Activated T-helper 1 cell treated with Interleukin-2 at 50 U/mL for 16 hours (primary cell): ENCODE measurements at places on chromosomes 6 and 20.

GRCh38 chr20:61692479-61692878, 373.2 kb downstream of the TAF4 start:
- DNase-seq = no peak

GRCh38 chr6:122063076-122063475, 336.4 kb upstream of the HSF2 start:
- DNase-seq = no peak

GRCh38 chr20:63096681-63097335, 90.0 kb upstream of the BHLHE23 start:
- DNase-seq = no peak

DNA sequence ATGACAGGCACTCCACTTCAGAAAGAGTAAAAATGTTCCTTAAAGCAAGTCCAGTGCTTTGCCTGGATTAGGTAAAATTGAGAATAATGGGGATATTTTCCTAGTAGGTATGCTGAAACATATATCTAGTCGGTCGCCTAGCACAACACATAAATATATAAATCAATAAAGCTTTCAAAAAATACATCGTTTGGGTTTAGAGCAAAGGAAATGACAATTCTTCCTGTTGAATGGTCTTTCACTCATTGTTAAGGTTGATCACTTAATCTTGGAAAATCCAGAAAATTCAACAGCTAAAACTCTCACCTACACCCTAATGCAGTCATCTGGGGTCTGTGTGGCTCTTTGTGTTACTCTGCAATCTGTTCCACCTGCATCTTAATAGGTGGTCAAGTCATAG, 13.9 kb downstream of the HAO1 start:
- no peak for DNase-seq

GRCh38 chr6:43499028-43499815, 10.9 kb downstream of the LRRC73 start:
- no peak for DNase-seq

GRCh38 chr6:72826037-72826436, 204.2 kb downstream of the KCNQ5 start:
- DNase-seq = no peak

GRCh38 chr20:62241506-62241905, 3.2 kb downstream of the OSBPL2 start:
- DNase-seq = no peak

GRCh38 chr20:43936104-43936770, 21.6 kb downstream of the TOX2 start:
- DNase-seq = no peak

- no peak for DNase-seq
Measured at GRCh38 chr6:93604951-93605350, 185.6 kb upstream of the EPHA7 start.

DNA sequence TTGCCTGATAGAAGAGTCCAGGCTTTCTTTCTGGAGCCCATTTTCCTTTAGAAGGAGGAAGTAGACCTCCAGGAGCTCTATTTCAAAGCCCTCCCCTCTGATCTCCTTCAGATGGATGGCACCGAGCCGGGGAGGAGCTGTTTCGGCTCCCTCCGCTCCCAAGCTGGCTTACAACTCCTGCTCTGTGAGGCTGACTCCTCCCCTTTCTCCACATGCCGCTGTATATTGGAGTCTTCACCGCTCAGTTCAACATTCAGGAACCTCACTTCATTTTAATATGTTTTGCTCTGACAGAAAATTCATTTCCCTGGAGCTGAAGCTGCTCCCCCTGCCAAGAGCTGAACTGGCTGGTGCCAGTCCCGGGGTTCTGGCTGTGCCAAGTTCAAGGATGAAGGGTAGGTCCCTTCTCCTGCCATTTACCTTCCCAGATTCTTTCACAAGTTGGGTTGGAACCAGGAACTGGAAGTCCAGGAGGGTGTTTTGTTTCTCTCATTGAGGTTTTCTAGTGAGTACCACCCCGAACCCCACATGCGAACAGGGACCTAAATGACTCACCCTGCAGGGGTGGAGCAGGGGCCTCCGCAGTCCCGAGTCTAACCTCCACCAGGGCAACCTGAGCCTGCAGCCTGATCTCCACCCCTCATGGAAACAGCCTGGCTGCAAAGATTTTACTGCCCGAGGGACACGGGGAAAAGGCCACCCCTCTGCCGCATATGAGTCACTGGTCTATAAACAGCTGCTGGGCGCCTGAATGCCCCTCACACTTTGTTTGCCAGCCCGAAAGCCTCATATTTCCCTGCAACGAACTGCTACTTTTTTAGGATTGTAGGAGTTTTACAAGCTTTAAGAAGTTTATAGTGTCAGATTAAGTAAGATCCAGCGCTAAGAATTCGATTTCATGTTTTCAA, 68.6 kb upstream of the FOXA2 start:
- DNase-seq = no peak

GRCh38 chr20:50048420-50049166, 64.4 kb downstream of the UBE2V1 start:
- DNase-seq = no peak

DNA sequence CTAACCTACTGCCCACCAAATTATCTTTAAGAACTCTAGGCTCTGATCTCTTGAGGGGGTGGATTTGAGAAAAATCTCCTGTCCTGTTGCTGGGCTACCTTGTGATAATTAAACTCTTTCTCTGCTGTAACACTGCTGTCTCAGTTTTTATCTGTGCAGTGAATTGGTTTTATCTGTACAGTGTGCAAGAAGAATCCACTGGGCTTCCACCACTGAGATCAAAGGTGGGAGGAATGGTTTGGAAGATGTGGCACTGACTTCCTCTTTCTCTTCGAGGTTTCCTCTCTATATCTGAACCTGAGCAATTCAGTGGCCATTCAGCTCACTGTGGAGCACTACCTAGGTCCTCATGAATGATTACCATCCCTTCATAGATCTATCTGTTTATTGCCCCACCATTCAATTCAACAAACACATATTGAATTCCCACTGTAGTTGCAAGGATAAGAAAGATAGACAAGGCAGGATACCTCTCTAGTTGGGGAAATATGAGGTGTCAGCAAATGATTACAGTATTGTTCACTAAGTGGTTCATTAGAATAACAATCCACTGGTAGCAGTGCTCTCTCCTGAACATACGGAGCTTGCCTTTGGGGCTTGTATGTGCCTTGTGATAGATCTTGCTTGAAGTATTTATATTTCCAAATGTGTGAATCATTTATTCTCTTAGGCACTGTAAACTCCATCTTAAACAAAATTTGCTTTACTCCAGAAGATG, 172.1 kb upstream of the ARG1 start:
- no peak for DNase-seq

DNA sequence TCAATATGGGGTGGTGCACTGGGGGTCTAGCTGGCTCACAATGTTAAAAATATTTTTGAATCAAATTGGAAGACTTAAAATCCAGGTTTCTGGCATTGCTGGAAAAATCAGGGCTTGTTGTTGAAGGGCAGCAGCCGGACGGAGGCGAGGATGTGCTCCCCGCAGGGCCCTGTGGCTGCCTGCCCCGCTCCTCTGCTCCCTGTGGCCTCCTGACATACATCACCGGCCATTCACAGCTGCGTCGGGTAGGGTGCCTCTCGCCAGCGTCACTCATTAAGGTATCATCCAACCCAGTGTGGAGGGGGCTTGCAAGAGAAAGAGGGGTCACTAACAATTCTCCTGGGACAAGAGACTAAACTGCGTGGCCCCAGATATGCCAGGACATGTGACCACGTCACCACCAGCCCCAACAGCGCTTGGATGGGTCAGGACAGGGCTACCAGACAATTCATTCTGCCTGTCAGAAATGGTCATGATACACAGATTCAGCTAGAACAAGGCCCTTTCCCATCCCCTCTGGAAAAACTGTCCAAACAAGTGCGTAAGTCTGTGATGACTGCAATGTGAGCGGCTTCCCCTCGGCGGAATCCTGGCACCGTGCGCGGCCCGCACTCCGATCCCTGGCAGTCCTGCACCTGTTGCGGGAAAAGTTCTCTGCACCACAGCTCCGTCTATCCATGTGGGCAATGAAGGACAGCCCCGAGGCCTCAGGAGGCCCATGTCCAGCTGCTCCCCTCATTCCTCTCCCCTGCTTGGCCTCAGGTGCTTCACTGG, 12.0 kb downstream of the GATA5 start:
- no peak for DNase-seq

DNA sequence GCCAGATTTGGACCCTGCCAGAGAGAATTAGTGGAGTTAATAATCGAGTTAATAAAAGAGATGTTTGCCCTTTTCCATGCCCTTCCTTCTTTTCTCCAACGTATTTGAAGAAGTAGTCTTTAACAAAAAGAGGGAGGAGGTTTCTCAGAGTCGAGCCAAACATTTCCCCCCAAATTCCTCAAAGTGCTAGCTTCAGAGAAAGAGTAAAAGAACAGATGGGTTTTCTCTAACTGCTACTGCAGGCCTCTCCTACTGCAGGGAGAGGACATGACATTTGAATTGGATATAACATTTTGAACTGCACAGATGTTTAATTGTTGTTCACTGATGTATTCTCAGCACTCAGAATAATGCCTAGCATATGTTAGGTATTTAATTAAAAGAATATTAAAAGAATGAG, 25.5 kb downstream of the RWDD2A start:
- no peak for DNase-seq

GRCh38 chr6:16825784-16826183, 64.5 kb upstream of the ATXN1 start:
- DNase-seq = no peak

- no peak for DNase-seq
Measured at GRCh38 chr20:10754824-10755223, 81.0 kb upstream of the JAG1 start.

DNA sequence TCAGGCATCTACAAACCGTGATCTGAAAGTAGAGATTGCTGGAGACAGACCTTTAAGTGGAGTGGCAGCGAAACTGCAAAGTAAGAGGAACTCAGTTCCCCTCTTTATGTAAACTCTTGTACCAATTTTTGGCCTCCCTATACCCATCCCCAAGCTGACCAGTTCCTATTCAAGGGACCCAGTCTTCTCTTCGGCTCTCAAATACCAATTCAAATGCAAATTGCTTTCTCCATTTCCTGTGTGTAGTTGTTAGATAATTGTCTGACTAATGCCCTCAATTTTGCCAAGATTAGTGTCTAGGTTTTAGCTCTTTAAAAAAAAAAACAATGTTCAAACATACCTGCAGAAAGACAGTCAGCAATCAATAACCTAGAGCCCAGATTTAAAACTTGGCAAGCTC, 150.9 kb downstream of the EYA4 start:
- DNase-seq = no peak

DNA sequence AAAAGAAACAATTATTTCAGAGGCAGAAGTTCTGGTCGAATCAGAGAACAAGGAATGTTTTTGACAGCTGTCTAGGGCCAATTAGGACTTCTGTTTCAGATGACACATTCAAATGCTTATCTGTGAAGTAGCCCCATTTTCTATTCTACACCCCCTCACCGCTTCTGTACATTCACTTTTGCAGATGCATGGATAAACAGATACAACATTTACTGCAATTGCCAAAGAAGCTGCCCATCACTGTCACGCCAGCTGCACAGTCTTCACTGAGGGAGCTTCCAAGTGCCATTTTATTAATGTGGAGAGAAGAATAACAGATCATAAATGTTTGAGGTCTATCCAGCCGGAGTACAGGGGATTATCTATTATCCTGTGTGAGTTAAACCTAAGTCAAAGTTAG, 426.8 kb upstream of the ARID1B start:
- no peak for DNase-seq

GRCh38 chr6:139549561-139550070, 175.2 kb upstream of the CITED2 start:
- DNase-seq = no peak

GRCh38 chr6:144575327-144575726, 290.2 kb downstream of the UTRN start:
- no peak for DNase-seq

- DNase-seq = no peak
Measured at GRCh38 chr20:17845701-17846475, 122.7 kb downstream of the SNX5 start.

DNA sequence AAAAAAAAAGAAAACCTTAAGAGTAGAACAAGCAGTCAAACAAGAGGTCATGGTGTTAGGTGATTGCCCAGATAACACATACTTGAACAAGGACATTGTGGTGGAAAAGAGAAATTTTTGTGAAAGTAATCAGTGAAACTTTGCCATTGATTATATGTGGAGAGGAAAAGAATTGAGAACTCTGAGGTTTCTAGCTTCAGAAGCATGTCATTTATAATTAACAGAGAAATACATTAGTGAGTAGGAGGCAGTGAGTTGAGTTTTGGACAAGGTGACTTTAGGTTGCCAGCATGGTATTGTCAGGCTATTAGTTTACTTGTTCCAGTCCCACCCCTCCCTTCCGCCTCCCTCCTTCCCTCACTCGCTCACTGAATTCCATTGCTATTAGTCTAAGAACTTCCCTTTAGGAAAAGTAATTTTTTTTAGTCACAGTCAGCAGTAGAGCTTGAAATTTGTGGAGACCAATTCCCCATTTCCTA, 17.2 kb downstream of the TAB2 start:
- DNase-seq = no peak

- DNase-seq = no peak
Measured at GRCh38 chr20:51431321-51431720, 111.2 kb downstream of the NFATC2 start.

DNA sequence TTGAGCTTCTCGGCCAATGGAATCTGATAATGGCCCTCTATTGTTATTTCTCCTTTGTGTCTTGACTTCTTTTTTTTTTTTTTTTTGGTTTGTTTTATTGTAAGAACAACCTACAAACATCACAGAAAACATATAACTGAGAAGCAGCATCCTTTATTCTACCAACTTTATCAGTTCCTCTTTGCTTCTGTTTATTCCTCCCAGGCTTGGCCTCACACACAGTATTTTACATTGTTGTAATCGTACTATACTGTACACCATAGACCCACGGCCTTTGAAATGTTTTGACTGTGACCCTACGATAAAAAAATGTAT, 558 bp upstream of the CCDC167 start:
- DNase-seq = no peak

GRCh38 chr6:138248011-138248410, 29.7 kb upstream of the PBOV1 start:
- DNase-seq = no peak

GRCh38 chr6:46407776-46408530, 83.3 kb downstream of the RCAN2 start:
- no peak for DNase-seq

DNA sequence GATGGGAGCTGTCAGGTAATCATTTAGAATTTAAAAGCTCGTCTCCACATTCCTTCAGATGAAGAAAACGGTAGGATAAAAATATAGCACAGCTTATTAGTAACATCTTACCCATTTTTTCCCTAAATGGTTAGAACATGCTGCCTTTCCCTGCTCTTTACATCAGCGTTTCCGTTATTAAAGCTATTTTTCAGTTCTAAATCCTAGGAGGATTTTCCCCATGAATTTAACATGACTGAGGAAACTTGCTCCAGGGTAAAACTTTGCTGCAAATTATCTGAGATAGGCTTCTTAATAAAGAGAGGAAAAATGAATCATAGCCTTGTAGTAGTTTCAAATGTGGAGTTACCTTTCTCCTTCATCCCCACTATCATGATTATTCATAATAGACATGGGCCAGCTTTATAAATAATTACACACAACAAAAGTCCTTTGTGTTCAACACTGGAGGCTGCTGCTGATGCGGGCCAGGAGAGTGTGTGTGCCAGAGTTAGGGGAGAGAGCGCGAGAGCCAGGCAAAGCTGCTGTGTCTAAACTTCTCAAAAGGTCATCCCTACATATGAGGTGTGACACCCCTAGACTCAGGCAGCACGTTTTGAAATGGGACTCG, 24.4 kb downstream of the MYLIP start:
- no peak for DNase-seq
